ENCODE measurements at places on chromosomes 12 and 14.
A peak's percentile ranks its signal among the peaks of the same experiment; 100 is the strongest.

DNA sequence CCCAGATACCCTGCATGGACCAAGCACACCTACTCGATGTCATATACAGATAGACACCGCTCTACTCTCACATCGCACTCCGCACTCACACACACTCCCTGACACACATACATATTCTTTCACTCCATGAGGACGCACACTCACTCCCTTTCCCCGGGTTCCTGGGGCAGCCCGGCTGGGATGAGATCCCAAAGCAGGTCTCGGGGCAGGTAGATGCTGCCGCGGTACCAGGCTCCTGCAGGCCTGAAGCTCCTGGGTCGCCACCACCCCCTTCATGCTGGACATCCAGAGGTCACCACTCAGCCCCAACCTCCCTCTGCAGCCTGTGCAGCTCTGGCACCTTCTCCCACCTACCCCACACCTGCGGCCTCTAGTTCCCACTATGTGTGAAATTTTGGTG is 2.3 kb downstream of the C1QL4 start:
- H3K27ac ChIP-seq, result no peak overlapping the region
- no peak overlapping the region for H3K4me3 ChIP-seq
- peaks cover 20% of the 10 kb centered on the region for H3K4me1 ChIP-seq
- H3K36me3 ChIP-seq, result no peaks in the 10 kb centered on the region
- peaks cover 99% of the 10 kb centered on the region for H3K27me3 ChIP-seq

DNA sequence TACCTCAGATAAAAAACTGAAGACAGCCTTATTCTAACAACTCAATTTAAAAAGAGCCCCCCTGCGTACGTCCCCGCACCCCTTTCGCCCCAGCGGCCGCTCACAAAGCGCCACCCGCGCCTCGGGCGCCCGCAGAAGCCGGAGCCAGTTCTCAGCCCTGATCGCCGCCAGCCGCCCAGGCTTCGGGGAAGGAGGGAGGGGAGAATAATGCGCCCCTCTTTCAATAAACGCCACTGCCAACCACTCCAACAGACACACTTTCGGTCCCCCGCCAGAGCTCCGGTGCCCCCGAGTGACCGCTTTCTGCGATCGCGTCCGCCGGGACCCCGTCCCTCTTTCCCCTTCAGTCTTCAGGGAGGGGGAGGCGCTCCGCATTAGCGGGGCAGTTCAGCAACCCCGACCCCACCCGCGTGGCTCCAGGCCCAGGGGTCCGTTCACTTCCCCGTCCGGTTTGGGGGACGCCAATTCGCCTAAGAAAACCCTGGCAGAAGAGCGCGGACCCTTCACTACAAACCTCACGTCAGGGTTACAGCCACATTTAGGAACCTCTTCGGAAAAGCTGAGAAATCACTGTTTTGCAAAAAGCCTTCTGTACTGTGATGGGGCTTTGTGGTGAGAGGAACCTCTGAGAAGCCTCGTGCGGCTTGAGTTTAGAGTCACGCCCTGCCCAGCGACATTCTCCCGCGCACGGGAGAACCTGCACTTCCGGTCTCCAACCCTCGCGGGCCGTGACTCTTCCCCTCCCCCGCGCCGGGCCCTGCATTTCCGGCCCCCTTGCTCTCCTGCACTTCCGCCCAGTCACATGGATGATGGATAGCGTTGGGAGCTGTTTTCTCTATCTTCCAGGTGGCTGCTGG is 18.7 kb downstream of the FOXG1 start:
- no peaks in the 10 kb centered on the region for H3K36me3 ChIP-seq
- DNase-seq, result no peak
- H3K4me1 ChIP-seq, result peaks cover 12% of the 10 kb centered on the region
- H3K27me3 ChIP-seq, result peaks cover 85% of the 10 kb centered on the region
- no peak overlapping the region for H3K27ac ChIP-seq

- H3K4me3 ChIP-seq, result peak overlapping the region; percentile 74
- H3K27ac ChIP-seq, result no peak overlapping the region
- H3K36me3 ChIP-seq, result no peaks in the 10 kb centered on the region
- DNase-seq, result no peak
- H3K4me1 ChIP-seq, result peaks cover 47% of the 10 kb centered on the region
These were observed 7.6 kb upstream of the SIX1 start for GRCh38 chr14:60656686-60657455.

GRCh38 chr12:129903956-129904829 is at the start of gene TMEM132D:
Gene TMEM132D (minus strand): TSS chr12:129904025.
- H3K4me1 ChIP-seq, result no peaks in the 10 kb centered on the region
- peaks cover 95% of the 10 kb centered on the region for H3K27me3 ChIP-seq
- H3K4me3 ChIP-seq, result no peak within 1 kb of the TSS
- no peaks in the 10 kb centered on the region for H3K36me3 ChIP-seq

GRCh38 chr14:44767646-44768173 is 194.0 kb downstream of the KLHL28 start:
- H3K4me1 ChIP-seq, result no peaks in the 10 kb centered on the region
- H3K36me3 ChIP-seq, result no peaks in the 10 kb centered on the region
- no peak for DNase-seq
- no peak overlapping the region for H3K27ac ChIP-seq
- H3K27me3 ChIP-seq, result no peaks in the 10 kb centered on the region
- H3K4me3 ChIP-seq, result no peak overlapping the region

GRCh38 chr12:52615912-52616311 is 2.4 kb downstream of the KRT73 start:
- H3K27me3 ChIP-seq, result peaks cover 66% of the 10 kb centered on the region
- no peaks in the 10 kb centered on the region for H3K4me1 ChIP-seq
- H3K27ac ChIP-seq, result no peak overlapping the region
- H3K4me3 ChIP-seq, result no peak overlapping the region
- no peak for DNase-seq
- H3K36me3 ChIP-seq, result no peaks in the 10 kb centered on the region

GRCh38 chr12:50690925-50691324 is 73.0 kb upstream of the ATF1 start:
- H3K27ac ChIP-seq, result peak overlapping the region; percentile 38
- peak; percentile 46 for DNase-seq
